HFFc6 (cell line): ENCODE measurements at places on chromosomes 16 and 17. TPM values are rescaled to one million over a fixed set of nuclear protein-coding genes. Genes with fewer than 3 reads are reported as not detected.

DNA sequence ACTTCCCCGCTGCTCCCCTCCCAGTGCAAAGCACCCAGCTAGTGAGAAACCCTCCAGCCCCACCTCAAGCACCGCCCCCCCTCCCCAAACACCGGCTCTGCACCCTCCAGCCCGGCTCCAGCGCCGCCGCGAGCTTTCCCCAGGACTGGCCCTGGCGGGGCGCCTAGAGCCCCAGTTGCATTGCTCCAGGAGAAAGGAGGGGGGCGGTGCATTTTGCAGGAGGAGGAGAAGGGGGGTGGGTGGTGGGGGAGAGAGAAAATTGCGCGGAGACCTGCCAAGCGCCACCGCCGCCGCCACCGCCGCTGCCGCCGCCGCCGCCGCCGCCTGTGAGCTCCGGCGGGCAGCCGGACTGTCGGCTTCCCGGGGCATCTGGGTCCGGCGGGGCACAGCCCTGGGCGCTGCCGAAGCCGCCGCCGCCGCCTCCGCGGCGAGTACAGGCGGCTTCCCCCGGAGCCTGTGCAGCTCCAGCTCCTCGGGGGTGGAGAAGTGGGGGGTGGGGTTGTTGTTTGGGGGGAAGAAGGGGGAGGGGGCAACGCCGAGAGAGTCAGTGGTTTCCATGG, 333 bp upstream of the NOG start:
- DNase-seq, result peak; percentile 65

The C16orf78 gene
- not detected in 3 replicates for total RNA-seq

DNA sequence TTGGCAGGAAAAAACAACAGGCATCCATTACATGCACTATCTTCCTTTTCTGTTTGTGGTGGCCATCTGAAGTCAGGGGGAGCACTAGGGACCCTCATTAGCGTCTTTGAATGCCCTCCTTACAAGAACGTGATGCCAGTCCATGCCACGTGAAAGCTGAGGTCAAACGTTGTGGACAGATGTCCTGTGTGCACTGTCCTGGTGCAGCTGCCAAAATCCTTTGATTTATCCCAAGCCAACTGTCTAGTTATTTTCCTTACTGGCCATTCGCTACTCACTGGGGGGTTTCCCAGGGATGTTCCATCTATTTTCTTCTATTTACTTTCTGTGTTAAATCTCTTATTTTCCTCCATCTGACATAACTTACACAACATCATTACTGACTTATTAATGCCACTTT, 135.7 kb downstream of the ABCA8 start:
- no peak for DNase-seq

GRCh38 chr16:68013440-68013839, 2.3 kb downstream of the DPEP2NB start:
- DNase-seq, result no peak

The PGAP6 gene
- total RNA-seq, result 51.5 to 63.1 TPM (median 62.7 TPM) in 3 replicates

GRCh38 chr17:40871316-40871715, 4.3 kb upstream of the KRT12 start:
- no peak for DNase-seq

- no peak for DNase-seq
Measured at GRCh38 chr16:85417156-85417860, 195.8 kb upstream of the GSE1 start.

DNA sequence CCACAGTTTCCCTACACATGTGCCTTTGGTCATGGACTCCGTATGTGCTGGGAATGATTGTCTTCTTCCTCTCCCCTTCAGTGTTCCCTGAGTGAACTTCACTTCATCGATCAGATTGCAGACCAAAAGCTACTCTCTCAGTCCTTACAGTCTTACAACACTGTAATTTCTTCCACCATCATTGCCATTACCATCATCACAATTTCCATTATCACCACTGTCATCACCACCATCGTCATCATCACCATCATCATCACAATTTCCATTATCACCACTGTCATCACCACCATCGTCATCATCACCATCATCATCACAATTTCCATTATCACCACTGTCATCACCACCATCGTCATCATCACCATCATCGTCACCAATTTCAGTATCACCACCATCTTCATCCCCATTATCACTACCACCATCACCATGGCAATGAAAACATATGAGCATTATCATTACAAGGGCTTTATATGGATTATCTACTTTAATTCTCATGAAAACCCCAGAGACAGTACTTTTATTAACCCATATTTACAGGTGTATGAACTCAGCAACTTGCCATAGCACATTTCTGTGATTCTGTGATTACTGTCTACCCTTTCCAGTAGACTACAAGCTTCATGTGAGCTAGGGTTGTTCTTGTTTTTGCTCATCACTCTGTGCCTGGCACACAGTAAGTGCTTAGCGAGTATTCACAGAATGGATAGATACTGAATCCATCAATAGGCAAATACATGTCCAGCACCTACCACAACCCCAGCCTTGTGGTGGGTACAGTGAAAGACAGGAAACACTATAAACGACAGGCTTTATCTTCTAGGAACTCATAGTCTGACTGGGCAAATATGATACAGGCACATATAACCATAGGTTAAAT, 327.0 kb downstream of the XYLT1 start:
- no peak for DNase-seq

- DNase-seq, result no peak
Measured at GRCh38 chr17:4751932-4752331, 12.2 kb upstream of the CXCL16 start.

DNA sequence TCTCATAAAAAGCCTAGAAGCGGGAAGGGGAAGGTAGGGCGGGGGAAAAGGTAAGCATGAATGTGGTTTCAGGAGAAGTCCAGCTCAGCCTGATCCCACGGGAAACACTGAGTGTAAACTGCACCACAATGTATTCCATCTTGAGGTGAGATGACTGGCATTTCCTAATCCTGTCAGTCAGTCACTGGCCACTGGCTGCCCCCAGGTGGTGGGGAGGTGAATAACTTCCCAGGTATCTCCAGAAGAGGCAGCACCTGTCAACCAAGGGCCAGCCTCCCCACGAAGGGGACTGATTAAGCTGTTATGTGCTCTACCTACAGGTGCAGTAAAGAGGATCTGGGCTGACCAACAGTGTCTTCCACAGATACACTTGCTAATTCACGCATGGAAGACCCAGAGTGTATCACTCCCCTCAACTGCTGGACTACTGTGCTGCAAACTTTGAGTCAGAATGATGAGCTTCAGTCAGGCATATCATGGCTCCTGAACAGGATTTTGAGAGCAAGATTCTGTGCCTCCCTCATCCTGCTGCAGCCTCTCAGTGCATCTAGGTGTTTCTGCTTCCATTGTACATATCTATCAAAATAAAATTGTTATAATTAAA, 108.5 kb upstream of the CCL2 start:
- no peak for DNase-seq

- DNase-seq, result no peak
Measured at GRCh38 chr16:72166151-72166550, 5.8 kb downstream of the PMFBP1 start.
